ENCODE measurements at places on chromosomes 5 and 9.
A peak's percentile ranks its signal among the peaks of the same experiment; 100 is the strongest.

DNA sequence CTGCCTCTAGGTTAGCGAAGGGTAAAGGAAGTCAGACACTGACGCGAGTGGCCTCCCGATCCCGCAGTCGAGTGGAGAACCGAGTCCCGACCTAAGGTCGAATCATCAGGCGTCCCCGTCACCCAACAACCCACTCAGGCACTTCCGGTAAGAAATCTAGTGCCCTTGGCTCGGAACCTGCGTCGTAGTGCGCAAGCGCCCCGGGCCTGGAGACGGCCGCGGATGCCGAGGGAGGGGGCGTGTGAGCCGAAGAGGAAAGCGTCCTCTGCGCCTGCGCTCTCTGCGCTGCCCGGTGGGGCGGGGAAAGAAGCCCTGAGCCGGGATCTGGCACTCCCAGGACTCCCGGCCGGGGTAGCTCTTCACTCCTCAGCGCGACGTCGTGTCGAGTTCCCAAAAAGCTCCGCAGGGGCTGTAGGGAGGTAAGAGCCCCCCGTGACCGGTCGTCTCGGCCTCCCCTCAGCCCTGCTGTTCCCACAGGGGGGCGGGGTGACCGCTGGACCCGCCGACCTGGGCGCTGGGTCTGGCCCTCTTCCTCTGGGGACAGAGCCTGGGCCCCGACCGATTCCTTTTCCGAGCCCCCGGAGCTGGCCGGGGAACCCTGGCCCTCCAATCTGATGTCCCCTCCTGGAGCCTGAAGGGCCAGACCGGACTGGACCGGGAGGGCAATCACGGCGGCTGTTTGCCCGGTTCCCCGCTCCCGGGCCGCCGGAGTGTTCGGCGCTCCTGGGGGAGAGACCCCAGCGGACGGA lies at the start of gene ZFYVE16:
Gene ZFYVE16 (plus strand): TSS at position 330 of the 749 bp plus-strand sequence. CDS start 26,084 bp downstream, outside the sequence.
- DNase-seq = peak; percentile 93

DNA sequence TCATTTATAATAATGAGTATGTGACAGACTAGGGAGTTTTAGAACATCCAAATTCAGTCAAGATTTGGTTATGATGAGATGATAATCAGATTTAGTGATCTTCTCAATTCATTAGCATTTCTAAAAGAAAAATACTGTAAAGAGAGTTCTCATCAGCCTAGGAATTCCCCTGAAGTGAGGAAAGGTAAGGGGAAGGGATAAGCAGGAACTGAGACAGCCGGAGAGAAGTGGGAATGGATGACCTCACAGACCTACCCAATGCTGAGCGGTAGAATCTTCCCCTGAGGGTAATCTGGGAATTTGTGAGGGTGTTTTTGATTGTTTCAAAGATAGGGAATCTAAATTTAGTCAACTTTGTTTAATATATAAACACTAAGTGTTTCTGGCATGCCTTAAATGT lies 16.7 kb upstream of the GPBP1 start:
- DNase-seq = no peak

GRCh38 chr5:140248414-140248813 lies 54.5 kb downstream of the PFDN1 start:
- DNase-seq = no peak

DNA sequence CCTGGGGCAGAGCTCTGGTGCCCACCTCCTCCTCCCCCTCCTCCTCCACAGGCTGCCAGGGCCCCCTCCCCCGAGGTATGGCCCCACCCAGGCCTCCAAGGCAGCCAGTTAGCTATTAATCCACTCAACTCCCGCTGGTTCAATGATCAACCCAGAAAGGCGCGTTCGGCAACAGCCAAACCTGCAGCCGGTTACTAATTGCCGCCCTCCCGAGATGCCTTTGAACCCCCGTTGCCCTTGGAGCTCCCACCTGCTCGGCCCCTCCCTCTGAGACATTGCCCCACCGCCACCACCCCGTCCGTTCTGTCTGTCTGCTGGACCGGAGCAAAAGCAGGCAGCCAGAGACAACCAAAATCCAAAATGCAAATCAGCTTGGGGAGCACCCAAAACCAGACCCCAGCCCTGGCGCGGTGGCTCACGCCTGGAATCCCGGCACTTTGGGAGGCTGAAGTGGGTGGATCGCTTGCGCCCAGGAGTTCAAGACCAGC lies 25.8 kb downstream of the NOTCH1 start:
- no peak for DNase-seq

GRCh38 chr5:64161420-64161819 lies 4.2 kb upstream of the RNF180 start:
- no peak for DNase-seq

DNA sequence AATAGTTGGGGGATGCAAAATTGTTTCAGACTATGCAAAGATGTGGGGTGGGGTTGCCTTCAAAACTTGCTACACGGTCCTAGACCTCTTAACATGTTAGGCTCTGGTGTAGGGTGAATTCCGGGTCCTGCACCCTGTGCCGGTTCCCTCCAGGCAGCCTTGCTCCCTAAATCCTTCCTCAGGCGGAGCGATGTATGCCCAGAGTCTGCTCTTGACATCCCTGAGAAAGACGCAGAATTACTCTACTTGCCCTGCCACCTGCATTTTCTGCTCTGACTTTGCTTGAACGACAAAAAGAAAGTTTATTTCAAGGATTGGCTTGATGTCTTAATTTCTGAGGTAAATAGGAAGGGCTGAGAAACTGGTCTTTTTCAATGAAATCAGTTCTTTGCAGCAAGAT lies 691 bp downstream of the THBS4 start:
- DNase-seq = no peak

DNA sequence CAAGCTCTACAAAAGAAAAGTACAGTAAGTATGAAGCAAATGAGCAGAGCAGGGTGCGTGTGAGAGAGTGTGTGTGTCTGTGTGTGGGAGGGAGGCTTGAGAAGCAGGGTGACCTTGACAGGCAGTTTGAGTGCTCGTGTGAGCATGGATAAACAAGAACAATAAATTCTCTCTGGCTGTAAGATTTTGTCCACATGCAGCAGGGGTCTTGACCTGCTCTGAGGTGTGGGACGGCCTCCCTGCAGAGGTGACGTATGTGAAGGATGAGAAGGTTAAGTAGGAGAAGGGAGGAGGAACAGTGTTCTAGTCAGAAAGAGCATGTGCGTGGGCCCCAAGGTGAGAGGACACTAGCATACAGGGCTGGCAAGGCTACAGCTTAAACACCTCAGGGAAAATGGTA lies 49.0 kb downstream of the SPTLC1 start:
- no peak for DNase-seq

GRCh38 chr5:168939156-168939800 lies 360.1 kb upstream of the PANK3 start:
- DNase-seq = no peak

DNA sequence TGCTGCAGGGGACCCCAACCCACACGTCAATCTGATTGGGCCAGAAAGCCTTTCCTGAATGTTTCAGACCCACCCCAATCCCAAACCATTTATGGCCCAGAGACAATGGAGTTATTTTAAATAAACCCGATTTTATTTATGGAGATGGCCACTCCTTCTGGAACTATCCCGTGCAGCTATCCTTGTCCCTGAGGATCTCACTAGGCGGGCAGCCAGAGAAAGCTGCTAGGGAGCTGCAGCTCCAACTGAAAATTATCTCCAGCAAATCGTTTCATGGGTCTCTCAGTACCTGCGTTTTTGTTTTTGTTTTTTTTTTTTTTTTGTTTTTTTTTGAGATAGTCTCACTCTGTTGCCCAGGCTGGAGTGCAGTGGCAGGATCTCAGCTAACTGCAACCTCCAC lies 23.0 kb downstream of the C1QTNF2 start:
- no peak for DNase-seq

DNA sequence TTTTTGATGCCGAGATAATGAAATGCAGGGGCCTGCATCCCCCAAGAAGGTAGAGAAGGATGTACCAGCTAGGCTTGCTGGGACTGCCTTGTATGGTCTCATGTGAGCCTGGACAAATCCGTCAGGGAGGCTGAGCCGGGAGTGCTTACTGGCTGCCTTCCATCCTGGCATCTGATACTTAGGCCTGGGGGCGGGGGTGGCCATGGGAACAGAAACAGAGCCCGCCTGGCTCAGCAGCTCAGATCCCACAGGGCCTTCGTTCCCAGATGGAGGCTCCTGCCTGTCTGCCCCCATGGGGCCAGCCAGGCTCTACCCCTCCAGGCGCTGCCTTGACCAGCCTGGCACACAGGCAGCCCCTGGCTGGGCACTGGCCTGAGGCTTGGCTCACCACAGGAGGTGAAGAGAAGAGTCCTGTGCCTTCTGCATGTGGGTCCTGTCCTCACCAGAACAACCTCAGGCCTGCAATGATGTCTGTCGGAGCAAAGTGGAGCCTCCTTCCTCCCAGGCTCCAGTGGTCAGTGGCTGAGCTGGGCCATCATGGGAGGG lies 10.5 kb upstream of the SPATA31E1 start:
- DNase-seq = no peak

DNA sequence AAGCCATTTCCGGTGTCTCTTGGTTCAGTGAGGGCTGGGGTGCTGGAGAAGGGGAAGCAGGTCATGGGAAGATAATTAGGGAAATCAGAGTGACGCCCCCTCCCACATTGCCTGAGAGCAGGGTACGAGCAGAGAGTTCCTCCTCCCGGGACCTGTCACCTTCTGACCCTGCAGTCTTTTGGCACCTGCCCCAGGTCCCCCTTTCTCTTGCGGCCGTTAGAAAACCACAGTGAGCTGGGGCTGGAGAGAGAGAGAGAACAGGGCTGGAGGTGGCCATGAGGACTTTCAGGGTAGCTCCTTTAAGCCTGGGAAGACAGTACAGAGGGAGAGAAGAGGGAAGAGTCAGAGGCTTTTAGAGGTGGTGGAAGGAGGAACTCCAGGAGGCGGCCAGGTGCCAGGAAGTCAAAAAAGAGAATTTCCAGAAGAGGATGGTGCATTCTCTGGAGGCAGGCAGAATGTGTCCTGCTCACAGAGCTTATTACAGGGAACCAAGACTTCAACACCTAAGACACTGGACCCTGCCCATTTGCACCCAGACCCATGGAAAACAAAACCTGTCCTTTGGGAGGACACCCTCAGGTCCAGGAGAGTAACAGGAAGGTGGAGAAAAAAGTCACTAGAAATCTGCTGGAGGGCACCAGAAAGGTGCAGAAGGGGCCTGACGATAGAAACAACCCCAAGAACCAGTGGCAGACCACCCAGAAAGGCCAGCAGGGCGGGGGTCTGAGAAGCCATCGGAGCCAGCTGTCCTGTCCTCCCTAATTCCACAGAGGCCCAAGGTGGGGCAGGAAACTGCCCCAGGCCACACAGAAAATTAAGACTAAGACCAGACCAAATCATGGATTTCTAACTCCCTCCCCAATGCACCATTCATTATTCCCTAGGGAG lies 6.5 kb upstream of the ACSL6 start:
- no peak for DNase-seq

- DNase-seq = no peak
Measured at GRCh38 chr5:74624501-74624900, 16.0 kb downstream of the ENC1 start.

GRCh38 chr5:134053314-134053839 lies 48.6 kb upstream of the VDAC1 start:
- DNase-seq = no peak

DNA sequence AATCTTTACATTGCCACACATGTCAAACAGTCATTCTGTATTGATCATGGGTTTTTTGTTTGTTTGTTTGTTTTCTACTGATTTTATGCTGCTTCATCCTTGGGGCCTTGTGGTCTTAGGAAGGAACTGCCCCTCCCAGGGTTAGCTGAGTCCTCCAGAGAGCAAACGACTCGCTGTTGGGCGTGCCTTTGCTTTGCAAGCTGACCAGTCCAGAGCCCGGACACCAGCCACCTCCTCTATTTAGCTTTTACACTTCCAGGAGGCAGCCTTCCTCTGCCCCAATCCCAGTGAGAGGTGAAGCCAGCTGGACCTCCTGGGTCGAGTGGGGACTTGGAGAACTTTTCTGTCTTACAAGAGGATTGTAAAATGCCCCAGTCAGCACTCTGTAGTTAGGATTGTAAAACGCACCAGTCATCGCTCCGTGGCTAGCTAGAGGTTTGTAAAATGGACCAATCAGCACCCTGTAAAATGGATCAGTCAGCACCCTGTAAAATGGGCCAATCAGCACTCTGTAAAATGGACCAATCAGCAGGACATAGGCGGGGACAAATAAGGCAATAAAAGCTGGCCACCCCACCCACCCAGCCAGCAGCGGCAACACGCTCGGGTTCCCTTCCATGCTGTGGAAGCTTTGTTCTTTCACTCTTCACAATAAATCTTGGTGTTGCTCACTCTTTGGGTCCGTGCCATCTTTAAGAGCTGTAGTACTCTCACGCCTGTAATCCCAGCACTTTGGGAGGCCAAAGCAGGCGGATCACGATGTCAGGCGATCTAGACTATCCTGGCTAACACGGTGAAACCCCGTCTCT lies 154.4 kb downstream of the ERCC6L2 start:
- DNase-seq = no peak

DNA sequence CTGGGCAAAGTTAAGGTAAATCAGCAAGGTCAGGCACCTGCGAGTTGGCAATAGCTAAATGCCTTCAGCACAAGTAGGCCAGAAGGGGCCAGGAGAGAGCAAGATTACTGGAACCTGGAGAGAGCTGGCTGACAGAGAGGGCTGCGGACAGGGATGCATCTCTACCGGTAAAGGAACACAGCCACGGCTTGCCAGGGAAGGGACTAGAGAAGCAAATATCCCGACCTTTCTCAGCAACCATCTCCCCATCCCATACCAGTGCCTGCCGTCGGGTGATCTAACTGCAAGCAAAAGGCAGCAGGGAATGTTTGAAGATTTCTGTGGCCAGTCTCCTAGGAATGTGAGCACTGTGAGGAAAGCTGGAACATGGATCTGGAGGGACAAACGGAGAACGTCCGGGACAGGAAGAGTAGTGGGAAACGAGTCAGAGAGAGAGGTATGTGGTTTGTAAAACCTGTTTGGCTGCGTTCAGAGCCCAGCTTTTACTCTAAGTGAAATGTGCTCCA lies 15.9 kb upstream of the ABLIM3 start:
- no peak for DNase-seq

DNA sequence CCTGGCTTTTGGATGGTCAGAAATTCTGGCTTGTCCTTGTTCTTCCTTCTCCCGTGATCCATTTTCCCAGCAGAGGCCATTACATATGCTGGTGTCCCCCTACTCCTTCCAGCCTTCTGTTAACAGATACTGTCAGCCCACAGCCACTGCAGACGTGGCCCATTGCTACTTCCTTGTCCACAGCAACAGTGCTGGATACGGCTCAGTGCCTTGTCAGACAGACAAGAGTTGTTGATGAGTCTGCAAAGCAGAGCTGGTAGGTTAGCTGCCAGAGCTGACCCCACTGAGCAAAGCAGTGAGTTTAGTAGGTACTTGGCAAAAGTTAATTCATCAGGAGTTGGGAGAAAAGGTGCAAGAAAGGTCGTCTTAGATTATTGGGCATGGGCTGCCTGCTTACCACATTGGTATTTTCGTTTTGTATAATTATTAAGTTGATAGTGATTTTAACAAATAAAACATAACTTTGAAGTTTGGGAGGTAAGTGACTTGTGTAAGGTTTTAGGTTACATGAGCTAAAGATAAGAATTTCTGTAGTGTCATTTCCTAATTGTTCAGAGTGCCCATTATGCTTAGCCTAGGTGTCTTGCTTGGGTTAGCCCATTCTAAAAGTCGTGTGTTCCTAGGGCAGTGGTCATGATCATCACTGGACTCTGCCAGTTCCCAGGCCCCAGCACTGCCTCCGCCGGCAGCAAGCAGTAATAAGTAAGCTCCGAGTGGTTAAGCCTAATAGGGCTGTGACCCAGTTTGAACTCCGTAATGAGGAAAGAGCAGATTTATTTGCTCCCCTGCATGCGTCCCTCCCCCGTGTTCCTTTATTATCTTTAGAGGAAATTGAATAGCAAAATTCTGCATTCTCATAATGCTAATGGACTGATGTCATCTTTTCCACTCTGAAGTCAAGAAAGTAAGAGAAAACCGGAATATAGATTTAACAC lies 292.0 kb downstream of the FANCC start:
- no peak for DNase-seq

GRCh38 chr5:83817591-83817990 lies 96.9 kb upstream of the HAPLN1 start:
- no peak for DNase-seq
